ENCODE measurements at places on chromosomes 5 and 9.
A peak's percentile ranks its signal among the peaks of the same experiment; 100 is the strongest.

- no peak for DNase-seq
Observed at GRCh38 chr9:2815661-2816060, 28.2 kb downstream of the PUM3 start.

DNA sequence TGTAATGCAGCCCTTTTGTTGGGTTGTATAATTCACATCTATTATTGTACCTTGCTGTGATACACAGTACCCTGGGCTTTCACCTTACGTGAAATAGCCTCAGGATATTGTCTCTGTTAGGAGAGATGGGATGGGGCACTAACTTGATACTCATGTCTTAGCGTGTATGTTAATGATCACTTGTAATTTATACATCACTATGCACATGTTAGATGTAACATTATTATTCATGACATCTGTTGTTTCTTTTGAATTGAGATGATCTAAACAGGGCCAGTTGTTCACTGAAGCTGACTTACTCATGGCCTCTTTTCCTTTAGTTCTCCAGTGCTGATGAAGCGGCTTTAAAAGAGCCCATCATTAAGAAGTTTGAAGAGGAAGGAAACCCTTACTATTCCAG is 65.2 kb downstream of the MCCC2 start:
- no peak for DNase-seq

DNA sequence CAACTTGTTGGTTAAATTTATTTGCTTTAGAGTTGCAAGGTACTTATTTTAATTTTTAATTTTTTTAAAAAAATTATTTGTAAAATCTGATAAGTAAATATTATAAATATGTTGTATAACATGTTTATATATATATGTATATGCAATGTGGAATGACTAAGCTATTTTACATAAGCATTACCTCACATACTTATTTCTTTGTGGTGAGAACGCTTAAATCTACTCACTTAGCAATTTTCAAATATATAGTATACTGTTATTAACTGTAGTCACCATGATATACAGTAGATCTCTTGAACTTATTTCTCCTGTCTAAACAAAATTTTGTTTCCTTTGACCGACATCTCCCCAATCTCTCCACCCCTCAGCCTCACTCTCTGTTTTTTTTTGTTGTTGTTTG is 147.8 kb downstream of the NNT start:
- no peak for DNase-seq

DNA sequence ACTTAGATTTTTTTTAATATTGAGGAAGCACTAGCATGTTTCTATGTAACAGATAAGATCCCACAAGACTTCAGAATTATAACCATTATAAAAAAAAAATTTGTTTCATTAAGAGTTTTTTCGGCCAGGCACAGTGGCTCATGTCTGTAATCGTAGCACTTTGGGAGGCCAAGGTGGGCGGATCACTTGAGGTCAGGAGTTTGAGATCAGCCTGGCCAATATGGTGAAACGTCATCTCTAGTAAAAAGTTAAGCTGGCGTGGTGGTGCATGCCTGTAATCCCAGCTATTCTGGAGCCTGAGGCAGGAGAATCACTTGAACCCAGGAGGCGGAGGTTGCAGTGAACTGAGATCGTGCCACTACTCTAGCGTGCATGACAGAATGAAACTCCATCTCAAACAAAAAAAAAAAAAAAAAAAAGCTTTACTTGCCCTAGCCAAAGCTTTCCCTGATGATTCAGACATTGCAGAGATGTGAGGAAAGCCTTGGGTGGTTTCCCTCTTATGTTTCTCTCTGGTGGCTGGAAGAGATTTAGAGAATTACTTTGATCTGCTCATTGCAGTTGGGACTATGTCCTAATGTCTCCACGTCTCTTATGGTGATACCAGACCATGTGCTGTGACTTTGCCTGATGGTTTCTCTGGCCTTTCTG is 65.4 kb downstream of the EGFLAM start:
- peak; percentile 66 for DNase-seq

DNA sequence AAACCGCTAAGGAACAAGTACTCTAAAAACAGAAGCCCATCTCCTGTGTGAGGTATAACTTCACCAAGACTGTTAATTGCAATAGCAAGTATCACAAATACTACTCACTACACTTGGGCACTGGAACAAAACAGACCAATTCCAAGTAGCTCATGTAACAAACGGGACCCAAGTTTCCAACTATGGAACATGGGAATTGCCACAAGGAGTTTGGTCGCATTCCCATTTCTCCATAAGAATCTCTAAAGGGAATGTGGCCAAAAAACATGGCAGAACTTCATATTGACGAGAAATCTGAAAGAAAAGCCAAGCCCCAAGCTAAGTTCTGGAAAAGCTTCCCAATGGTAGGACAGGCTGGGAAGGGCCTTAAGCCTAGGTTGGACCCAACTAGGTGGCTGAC is 162.5 kb downstream of the MAPKAP1 start:
- no peak for DNase-seq

GRCh38 chr9:114469091-114469853 is 36.0 kb downstream of the WHRN start:
- no peak for DNase-seq

DNA sequence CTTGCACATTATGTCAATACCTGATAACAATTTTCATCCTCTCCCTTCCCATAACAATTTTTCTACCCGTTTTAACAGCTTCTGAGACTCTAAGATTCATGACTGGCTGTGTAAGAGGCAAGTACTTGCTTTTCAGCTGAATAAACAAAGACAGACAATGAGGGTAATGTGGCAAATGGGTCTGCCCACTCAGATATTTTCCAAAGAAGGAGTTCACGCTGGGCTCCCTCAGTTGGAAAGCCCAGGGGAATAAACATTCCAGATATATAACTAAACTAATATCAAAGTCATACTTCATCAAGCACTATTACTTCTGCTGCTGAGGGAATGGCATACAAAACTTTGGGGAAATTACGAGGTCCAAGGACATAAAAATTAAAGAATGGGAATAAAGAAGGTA is 24.4 kb downstream of the MEGF9 start:
- no peak for DNase-seq

DNA sequence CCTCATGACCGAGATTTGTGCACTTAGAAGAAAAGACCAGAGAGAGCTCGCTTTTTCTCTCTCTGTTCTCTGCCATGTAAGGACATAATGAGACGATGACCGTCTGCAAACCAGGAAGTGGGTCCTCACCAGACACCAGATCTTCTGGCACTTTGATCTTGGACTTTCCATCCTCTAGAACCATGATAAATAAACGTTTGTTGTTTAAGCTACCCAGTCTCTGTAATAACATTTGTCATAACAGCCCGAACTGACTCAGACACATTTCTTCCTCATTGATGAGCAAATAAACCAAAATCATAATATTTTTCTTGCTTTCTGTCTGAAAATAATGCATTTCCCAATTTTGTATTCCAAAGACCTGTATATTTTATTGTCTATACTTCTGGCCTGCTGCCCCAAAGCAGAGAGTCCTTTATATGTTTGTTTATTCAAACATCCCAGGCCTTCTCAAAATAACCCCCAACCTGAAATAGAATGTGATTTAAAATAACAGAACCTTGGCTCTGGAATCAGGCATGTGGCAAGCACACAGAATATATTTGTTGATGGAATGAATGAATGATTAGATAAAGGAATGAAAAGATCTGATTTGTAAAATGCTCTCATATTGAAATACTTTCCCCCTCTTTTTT is 396.5 kb downstream of the ADGRV1 start:
- no peak for DNase-seq

GRCh38 chr5:138601444-138601843 is 26.2 kb upstream of the HSPA9 start:
- no peak for DNase-seq

DNA sequence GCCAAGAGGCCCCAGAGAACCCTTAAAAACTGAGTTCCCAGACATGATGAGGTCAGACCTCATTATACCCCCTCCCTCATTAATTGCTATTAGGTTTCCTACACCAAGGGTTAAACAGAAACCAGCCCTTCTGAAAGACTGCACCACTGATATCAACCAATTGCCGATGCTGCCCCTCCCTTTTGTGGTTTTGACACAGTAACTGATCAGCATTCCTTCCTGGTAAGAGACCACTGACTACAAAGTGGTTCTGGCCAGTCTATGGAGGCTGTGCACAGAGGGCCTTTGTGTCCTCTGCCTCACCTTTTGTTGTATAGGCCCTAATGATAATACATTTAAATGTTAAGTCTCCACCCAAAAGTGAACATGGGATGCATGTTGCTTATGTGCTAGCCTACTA is 201.5 kb downstream of the FRMD3 start:
- DNase-seq, result no peak

DNA sequence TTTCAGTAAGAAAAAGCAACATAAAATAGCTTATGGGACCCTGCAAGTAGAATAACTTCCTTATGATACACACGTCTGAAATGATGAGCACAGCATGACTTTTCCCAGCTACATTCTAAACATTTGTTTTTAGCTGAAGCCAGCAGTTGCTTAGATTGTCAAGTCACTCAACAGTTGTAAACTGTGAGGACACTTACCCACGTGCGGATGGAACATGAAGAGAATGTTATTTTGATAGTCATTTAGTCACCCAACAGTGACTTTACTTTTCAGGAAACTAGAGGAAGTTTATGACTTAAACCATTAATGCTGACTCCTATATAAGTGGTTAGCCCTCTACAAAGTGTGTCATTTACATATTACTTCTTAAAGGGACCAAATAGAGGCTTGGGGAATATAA is 3.0 kb downstream of the HACD4 start:
- no peak for DNase-seq

DNA sequence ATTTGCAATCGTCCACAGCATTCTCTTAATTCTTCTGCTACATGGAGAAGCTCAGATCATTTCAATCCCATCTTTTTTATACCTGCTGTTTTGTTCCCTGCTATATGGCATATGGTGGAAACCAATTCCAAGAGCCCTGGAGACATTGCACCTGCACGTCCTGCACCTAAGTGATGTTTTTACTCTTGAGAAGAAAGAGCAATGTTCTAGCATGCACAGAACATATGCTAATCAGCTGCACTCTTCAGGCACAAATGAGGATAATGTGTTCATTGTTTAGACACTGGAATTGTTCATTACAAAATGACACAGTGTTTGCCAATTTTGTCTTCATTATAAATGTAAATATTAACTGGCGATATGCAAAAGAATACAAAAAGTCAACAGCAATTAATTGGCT is 935.8 kb downstream of the TLE4 start:
- DNase-seq, result no peak

DNA sequence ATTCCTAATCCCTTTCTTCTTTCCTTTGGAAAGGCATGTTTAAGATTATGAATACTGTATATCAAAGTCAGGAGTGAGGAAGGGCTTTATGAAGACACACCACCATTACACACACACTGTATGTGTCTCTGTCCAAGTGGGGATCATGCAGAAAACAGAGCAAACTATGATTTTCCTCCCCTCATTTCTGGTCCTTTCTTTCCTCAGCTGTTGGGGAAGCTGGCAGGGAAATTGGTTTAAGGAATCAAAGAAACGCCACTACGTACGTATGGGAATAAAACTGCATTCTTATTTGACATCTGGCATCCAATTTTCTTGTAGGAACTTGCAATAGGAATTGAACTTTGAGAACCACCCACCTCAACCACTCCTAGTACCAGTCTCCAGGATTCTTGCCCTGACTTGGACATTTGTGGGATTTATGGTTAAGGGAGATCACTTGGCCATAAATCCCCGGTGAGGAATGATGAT is 125.8 kb downstream of the PDE4D start:
- DNase-seq, result no peak

GRCh38 chr5:112684121-112684520 is 53.6 kb upstream of the APC start:
- DNase-seq, result no peak

- DNase-seq, result no peak
Observed at GRCh38 chr9:24899463-24899862, 353.8 kb upstream of the IZUMO3 start.

GRCh38 chr5:125685771-125686170 is 737.4 kb upstream of the GRAMD2B start:
- no peak for DNase-seq

DNA sequence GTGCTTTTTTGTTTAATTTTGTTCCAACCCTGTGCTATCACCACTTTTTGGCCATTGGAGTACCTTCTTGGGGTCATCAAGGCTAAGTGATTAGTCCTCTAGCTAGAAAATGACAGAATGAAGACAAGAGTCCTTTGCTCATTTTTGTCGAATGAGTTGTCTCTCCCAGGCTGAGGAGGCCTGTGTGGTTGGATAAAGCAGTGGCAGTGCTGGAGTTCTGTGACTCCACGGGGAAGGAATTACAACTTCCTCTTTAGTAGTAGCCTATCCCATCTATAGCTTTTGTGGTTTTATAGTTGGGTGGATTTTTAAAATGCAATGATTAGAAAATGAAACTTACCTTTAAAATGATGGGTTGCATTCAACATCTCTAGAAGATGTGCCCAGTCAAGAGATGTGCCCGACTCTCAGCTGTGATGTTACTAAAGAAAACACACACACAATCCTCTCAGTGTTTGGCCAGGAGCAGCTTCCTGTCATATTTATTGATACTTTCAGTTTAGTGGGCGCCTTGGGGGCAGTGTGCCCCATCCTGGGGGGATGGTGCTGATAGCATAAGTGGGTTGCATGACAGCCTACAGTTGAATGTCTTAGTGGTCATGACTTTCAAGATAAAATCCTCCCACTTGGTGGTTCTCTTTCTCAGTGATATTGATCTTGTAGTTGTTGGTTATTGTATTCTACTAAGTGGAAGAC is 11.9 kb downstream of the OTULINL start:
- no peak for DNase-seq

GRCh38 chr5:177426566-177427210 is at the start of gene GRK6:
TSS of gene GRK6 (plus strand) at chr5:177426676. CDS start at chr5:177426846, 170 bp downstream.
- DNase-seq, result peak; percentile 62

- peak; percentile 63 for DNase-seq
Observed at GRCh38 chr5:142611154-142611553, 74.7 kb downstream of the FGF1 start.

GRCh38 chr5:161713042-161713441 is 27.5 kb downstream of the GABRA6 start:
- DNase-seq, result no peak

GRCh38 chr9:660227-660626 is 181.3 kb upstream of the DMRT1 start:
- DNase-seq, result no peak

DNA sequence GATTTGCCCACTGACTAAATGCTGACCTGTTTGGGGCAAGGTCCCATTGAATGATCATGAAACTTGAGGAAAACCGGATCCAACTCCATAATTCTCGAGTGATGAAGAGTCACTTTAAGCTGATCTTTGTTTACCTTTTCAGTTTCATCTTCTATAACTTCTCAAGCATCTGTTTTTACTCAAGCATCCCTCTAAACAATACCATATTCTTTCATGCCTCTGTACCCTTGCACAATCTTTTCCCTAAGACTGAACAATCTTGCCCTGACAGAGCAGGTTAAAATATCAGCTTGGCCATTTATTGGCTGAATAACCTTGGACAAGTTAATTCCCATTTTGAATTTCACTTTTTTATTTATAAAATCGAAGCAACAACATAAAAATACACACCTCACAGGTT is 39.8 kb downstream of the TYRP1 start:
- DNase-seq, result no peak

GRCh38 chr5:1801967-1802295 is 724 bp downstream of the NDUFS6 start:
- no peak for DNase-seq

All from urothelium cell line (cell line).